Esophagus muscularis mucosa (tissue), 4 donors: ENCODE measurements at places on chromosomes 12 and 14. TPM values are rescaled to one million over a fixed set of nuclear protein-coding genes. Genes with fewer than 3 reads are reported as not detected.

SERPINA6 gene
- total RNA-seq = not detected

PLEKHG7 gene
- total RNA-seq = not detected

PLXNC1 gene
- 7.9 TPM for total RNA-seq

GRCh38 chr12:14283489-14284144 is 81.9 kb upstream of the ATF7IP start:
- no peaks in the 10 kb centered on the region for H3K27me3 ChIP-seq
- no peaks in the 10 kb centered on the region for H3K36me3 ChIP-seq
- no peaks in the 10 kb centered on the region for H3K4me1 ChIP-seq
- peak overlapping the region; percentile 33 for H3K27ac ChIP-seq
- no peak overlapping the region for H3K4me3 ChIP-seq
- DNase-seq = no peak

- H3K27ac ChIP-seq = peak overlapping the region; percentile 93
- DNase-seq = no peak
- H3K36me3 ChIP-seq = no peaks in the 10 kb centered on the region
- no peaks in the 10 kb centered on the region for H3K27me3 ChIP-seq
Measured at GRCh38 chr12:114408471-114408885, 2.5 kb upstream of the TBX5 start.

GRCh38 chr14:89340200-89341181 is 76.5 kb downstream of the FOXN3 start:
- H3K27me3 ChIP-seq = no peaks in the 10 kb centered on the region
- no peak for DNase-seq
- peak overlapping the region; percentile 66 for H3K27ac ChIP-seq
- peaks cover 4% of the 10 kb centered on the region for H3K36me3 ChIP-seq
- H3K4me3 ChIP-seq = no peak overlapping the region
- peaks cover 58% of the 10 kb centered on the region for H3K4me1 ChIP-seq

GRCh38 chr12:124484067-124484466 is 83.3 kb downstream of the NCOR2 start:
- DNase-seq = no peak
- H3K4me1 ChIP-seq = peaks cover 39% of the 10 kb centered on the region
- no peak overlapping the region for H3K4me3 ChIP-seq

DNA sequence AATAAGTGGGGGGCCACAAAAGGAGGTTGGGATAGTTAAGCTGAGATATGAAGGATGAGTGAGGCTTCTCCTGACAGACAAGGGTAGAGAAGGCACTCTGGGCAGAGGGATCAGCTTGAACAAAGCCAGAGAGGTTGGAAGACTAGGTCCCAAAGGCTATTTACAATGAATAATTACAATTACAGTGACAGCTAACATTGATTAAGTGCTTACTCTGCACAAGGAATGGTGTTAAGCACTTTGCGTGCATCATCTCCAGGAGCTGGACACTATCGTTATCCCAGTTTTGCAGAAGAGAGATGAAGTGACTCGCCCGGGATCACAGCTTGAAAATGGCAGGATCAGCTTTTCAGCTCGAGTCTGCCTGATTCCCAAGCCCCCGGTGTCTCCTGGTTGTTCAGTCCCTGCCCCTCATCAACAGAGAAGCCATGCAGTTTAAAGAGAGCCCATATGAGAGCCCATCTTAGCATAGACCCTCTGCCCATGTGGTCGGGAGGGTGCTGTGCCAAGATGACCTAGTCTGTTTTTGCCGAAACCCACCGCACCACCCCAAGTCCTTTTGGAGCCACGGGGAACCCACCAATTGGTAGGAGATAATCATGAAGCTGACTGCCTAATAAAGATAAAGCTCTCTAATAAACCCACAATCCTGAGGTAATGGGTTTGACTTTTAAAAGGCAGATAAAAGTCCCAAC is 89.9 kb upstream of the HSPB8 start:
- no peak for DNase-seq
- no peaks in the 10 kb centered on the region for H3K27me3 ChIP-seq
- no peak overlapping the region for H3K27ac ChIP-seq
- H3K4me3 ChIP-seq = no peak overlapping the region
- H3K36me3 ChIP-seq = no peaks in the 10 kb centered on the region

DNA sequence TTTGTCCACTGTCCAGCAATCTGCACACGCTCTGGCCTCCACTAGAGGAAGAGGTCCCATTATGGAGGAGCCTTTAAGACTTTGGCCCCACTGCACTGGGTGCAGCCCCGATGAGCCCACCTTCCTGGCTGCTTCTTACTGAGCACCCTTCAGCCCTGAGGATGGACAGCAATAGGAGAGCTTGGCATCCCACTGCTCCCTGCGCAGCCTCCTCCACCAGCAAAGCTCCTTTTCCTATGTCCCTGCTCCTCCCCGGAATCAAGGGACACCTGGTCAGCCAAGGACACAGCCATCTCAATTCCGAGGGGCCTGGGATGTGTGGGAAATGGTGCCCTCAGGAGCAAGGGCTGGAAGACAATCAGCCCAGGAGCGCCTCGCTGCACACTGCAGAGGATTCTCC is 94.7 kb downstream of the GCH1 start:
- H3K4me3 ChIP-seq = no peak overlapping the region
- H3K36me3 ChIP-seq = no peaks in the 10 kb centered on the region
- DNase-seq = no peak
- H3K4me1 ChIP-seq = peaks cover 10% of the 10 kb centered on the region
- H3K27ac ChIP-seq = no peak overlapping the region

GRCh38 chr14:24329736-24330135 is 5.1 kb downstream of the ADCY4 start:
- peaks cover 28% of the 10 kb centered on the region for H3K4me1 ChIP-seq
- no peak for DNase-seq
- no peak overlapping the region for H3K4me3 ChIP-seq
- H3K36me3 ChIP-seq = no peaks in the 10 kb centered on the region
- no peak overlapping the region for H3K27ac ChIP-seq
- H3K27me3 ChIP-seq = peaks cover 10% of the 10 kb centered on the region

DNA sequence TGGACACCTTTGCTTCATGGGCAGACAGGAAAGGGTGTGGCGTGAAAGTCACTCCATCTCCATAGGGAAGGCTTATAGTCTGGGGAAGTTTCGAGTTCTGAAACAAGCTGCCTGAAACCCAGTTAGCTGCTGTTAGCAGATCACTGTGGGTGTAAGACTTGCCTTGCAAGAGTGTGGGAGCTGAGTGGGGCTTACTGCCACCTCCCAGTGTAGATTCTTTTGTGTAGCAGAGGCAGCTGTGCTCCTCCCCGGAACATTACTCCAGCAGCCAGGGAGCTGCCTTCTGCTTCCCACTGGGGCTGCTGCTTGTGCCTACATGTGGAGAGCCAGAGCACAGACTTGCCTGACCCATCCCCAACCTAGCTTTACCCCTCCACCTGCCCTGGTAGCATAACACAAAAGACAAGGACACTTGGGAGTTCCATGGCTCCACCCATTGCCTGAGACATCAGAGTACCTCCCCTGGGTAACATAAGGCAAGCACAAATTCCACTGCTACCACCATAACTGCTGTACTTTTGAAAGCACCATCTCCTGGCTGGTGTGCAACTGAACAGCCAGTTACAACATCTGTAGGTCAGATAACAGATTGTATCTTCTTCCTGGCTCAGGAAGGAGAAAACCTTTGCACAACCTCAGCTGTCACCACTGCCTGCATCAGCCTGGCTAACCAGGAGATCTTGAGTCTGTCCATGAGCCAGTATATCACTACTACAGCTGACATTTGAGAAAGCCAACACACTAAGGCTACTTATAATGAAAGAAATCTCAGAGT is 69.5 kb downstream of the ADAMTS20 start:
- H3K4me3 ChIP-seq = no peak overlapping the region
- H3K4me1 ChIP-seq = no peaks in the 10 kb centered on the region
- H3K27me3 ChIP-seq = no peaks in the 10 kb centered on the region
- DNase-seq = no peak
- no peaks in the 10 kb centered on the region for H3K36me3 ChIP-seq

DNA sequence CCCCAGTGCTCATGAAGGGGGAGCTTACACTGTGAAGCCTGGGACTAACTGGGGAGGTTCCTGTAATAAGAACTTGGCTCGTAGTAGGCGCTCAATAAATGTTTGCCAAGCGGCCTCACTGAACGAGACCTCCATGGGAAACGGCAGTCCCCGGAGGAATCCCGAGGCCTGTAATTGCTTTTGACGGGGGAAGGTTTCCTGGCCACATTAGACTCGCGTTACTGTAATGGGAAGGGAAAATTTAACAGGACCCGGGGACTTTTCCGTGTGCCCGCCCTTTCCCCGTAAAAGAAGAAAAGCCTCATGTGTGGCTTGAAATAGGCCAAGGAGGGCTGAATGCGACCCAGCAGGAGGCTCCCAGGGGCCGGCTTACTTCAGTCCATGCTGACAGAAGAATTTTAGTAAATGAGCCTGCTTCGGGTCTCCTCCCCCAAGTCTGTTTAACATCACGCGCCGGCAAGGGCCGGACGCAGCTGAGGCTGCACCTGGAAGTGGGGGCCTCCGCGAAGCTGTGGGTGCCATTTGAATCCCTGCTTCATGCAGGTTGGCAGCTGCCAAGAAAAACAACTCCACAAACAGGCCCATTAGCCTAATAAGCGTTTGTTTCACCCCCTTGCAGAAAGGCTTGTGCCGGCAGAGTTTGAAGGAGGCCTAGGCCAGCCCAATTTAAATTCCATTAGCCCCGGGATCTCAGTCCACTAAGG is 39.8 kb upstream of the PWP1 start:
- DNase-seq = no peak
- no peaks in the 10 kb centered on the region for H3K4me1 ChIP-seq
- no peak overlapping the region for H3K4me3 ChIP-seq
- no peaks in the 10 kb centered on the region for H3K36me3 ChIP-seq
- peaks cover 31% of the 10 kb centered on the region for H3K27me3 ChIP-seq
- H3K27ac ChIP-seq = no peak overlapping the region

DNA sequence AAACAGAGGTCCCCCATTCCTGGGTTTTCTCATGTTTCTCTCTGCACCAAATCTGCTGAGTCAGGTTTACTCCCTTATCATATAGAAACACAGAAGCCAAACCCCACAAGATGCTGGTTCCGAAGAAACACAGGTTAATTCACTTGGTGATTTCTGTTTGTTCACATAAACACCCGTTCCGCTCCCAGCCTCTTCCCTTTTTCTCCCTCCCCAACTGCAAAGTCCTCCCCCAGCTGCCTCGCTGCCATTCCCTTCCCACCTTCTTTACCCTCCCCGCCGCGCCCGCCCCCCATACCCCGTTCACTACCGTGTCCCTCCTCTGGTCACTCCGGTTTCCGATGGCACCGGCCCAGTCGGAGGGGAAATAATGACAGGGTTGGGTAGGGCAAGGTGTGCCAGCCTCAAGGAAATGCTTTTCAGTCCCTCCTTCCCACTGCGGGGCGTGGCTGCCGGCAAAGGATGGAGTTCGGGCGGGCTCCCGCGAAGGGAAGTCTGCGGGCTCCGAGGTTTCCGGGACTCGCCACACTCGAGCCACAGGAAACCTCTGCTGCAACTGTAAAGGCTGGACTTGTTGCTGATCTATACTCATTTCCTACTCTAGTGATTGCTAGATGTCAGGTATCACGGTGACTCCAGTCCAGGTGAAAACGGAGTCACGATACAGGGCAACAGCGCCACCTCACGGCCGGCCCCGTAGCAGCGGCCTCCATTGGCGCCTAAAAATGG is at the start of gene STYK1:
TSS of gene STYK1 (minus strand) at position 394 of the 726 bp plus-strand sequence. CDS start 39,434 bp downstream, outside the sequence.
- DNase-seq = no peak
- no peaks in the 10 kb centered on the region for H3K36me3 ChIP-seq
- H3K27me3 ChIP-seq = peaks cover 18% of the 10 kb centered on the region
- H3K27ac ChIP-seq = no peak within 1 kb of the TSS
- H3K4me3 ChIP-seq = peak within 1 kb of the TSS; percentile 51
- peaks cover 9% of the 10 kb centered on the region for H3K4me1 ChIP-seq

DNA sequence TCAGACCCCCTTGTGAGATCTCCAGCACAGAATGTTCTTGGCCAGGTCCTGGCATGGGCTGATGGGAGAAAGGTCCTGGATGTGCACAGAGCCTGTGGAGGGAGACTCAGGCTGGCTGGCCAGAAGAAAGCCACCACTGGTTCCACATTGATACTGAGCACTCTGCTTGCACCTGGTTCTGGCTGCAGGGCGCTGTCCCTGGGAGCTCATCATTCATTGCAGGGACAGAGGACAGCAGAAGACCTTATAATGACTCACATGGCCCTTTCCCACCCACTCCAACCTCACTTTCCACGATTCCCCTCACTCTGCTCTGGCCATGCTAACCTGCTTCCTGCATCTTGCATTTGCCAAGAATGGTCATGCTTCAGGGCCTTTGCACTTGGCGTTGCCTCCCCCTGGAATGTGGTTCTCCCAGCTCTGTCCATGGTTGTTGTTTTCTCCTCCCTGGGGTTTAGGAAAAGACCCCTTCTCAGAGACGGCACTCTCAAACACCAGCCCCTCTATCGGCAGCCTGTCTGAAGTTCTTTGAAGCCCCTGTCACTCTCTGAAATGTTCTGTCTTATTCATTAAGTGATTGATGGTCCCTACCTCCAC is 10.3 kb downstream of the KRT7 start:
- no peaks in the 10 kb centered on the region for H3K36me3 ChIP-seq
- DNase-seq = no peak
- H3K4me1 ChIP-seq = peaks cover 37% of the 10 kb centered on the region
- H3K27ac ChIP-seq = peak overlapping the region; percentile 65
- H3K27me3 ChIP-seq = peaks cover 6% of the 10 kb centered on the region

- no peaks in the 10 kb centered on the region for H3K27me3 ChIP-seq
- peaks cover 7% of the 10 kb centered on the region for H3K4me1 ChIP-seq
- no peaks in the 10 kb centered on the region for H3K36me3 ChIP-seq
- H3K4me3 ChIP-seq = no peak overlapping the region
- no peak for DNase-seq
- no peak overlapping the region for H3K27ac ChIP-seq
Measured at GRCh38 chr12:12546314-12546772, 16.3 kb downstream of the DUSP16 start.

- H3K27me3 ChIP-seq = no peaks in the 10 kb centered on the region
- H3K4me3 ChIP-seq = peak overlapping the region; percentile 89
- peaks cover 4% of the 10 kb centered on the region for H3K4me1 ChIP-seq
- H3K36me3 ChIP-seq = no peaks in the 10 kb centered on the region
Measured at GRCh38 chr12:29147731-29148595, 1.1 kb upstream of the FAR2 start.

GRCh38 chr14:99229654-99230207 is 42.3 kb downstream of the BCL11B start:
- H3K27me3 ChIP-seq = peaks cover 12% of the 10 kb centered on the region
- H3K4me3 ChIP-seq = no peak overlapping the region
- H3K36me3 ChIP-seq = no peaks in the 10 kb centered on the region
- no peak for DNase-seq

GRCh38 chr14:35297706-35298105 is 5.5 kb downstream of the PSMA6 start:
- H3K4me1 ChIP-seq = peaks cover 76% of the 10 kb centered on the region
- H3K27ac ChIP-seq = no peak overlapping the region
- H3K4me3 ChIP-seq = no peak overlapping the region
- no peak for DNase-seq

DNA sequence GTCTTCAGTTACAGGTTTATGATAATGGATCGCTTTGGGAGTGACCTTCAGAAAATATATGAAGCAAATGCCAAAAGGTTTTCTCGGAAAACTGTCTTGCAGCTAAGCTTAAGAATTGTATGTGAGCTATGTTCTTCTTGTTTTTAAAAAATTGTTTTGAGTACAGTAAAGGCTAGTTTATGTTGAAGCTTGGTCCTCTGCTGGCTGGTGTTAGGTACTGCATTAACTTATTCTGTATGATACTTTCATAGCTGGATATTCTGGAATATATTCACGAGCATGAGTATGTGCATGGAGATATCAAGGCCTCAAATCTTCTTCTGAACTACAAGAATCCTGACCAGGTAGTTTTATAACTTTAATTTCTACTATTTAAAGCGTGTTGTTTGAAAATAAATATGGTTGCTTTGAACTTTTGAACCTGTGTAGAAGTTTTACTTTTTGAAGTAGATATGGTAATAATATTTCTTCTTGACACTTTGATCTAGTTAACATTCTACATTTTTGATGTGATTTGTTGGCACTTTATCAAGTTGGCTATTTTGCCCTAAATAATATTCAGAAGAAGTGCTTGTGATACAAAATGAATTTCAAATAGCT is 55.7 kb downstream of the VRK1 start:
- H3K36me3 ChIP-seq = peaks cover 34% of the 10 kb centered on the region
- no peak overlapping the region for H3K27ac ChIP-seq
- no peak for DNase-seq
- H3K4me3 ChIP-seq = no peak overlapping the region
- H3K4me1 ChIP-seq = no peaks in the 10 kb centered on the region
